ENCODE measurements at places on chromosomes 1 and 21.

- no peak for DNase-seq
These were observed 62.1 kb downstream of the EYA3 start for GRCh38 chr1:28026329-28026728.

DNA sequence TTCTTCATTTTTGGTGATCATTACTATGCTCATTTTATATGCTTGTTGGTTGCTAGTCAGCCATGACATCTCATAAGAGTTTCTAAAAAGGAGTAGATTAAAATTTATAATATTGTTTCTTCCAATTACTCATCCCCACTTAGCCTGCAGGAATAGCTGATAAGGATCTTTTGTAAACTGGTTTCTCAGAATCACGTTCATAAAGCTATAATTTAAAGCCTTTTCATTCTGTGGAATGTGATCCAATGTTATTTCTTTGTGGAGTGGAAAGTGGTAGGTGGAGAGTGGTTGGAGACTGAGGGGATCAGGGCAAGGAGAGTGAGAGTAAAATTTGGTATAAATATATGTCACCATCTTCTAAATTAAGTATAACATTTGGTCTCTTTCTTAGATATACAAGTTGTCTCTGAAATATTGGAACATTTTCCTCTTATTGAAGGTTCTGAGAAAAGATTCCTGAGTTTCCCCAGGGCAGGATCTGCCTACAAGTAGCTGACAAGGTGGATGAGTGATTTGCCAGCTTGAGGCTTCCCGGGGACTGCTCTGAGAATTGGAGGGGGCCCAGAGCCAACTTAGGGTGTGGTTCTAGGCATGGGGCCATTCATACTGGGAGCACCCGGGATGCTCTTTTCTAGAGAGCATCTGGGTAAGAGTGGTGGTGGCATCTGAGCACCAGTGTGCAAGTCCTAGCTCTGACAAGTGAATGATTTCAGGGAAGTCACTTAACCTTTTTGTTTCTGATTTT, 116.4 kb downstream of the TBX19 start:
- no peak for DNase-seq

GRCh38 chr1:22739648-22740385, 29.2 kb downstream of the EPHB2 start:
- DNase-seq = no peak

- DNase-seq = peak; percentile 28
These were observed 70.6 kb upstream of the GJB5 start for GRCh38 chr1:34684266-34684665.

- DNase-seq = no peak
These were observed 15.0 kb downstream of the DPT start for GRCh38 chr1:168714012-168714411.

All from frontal cortex (tissue), 4 donors.